Right ventricle myocardium superior (tissue), 1 donor: ENCODE measurements at places on chromosomes 3 and 15. TPM values are rescaled to one million over a fixed set of nuclear protein-coding genes. Genes with fewer than 3 reads are reported as not detected.

DNA sequence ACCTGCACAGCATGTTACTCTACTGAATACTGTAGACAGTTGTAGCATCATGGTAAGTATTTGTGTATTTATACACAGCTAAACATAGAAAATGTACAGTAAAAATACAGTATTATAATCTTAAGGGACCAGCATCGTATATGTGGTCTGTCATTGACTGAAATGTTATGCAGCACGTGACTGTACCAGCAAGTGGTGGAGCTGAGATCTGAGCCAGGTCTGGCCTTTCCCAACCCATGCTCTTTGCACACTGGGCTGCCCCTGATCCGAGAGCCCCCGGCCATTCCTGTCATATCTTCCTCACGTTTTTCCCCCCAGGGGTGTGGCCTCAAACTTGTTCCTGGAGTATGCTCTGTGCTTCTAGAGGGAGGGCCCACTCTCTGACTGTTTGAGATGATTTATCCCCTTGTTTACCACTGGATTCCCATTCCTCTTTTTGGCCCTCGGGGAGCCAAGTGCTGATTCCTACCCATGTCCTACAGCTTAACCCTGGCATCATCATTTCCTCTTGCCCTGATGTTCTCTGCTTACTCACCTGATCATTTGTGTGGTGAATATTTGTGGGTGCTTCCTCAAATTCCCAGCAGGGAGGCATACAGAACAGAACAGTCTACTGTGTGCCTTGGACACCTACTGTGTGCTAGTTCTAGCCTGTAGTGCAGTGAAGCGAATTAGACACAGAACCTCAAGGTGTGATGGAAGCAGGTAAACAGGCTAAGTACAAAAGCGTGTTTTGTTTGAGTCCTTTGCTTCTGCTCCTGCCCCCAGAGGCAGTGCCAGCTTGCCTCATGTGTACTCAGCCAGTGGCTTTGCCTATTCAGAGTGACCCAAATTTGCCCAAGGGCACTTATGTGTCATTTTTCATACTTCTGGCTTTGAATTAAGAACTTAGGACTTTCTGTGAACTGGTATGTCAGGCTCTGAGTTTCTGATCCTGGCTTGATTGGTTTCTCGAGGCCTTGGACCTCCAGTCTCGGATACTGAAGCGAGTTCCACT is 21.0 kb downstream of the CSRNP1 start:
- no peak for DNase-seq

CADM2 gene
- total RNA-seq, result 1.2 TPM

DNA sequence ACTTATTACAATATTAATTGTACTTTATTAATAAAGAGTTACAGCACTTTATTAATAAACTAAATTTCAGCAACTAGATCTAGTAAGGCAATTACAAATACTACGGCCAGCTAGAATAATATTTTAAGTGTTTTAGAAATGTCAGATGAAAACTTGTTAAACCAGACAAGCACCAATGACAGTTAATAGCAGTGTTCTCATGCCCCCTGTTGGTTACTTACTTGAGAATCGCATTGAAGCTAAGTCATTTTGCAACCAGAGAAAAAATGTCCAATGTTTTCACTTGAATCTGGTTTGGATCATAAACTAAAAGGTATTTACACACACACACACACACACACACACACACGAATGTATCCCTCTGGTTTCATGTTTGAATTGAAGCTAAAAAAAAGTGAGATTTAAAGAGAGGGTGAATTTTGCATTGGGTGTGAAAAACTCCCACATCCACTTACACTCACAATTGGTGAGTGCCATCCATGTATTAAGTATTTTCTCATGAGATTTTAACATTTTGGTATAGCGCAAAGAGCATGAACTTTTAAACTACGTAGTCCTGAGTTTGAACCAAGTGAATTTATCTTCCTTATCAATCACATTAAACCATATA is 347.7 kb downstream of the ZBBX start:
- DNase-seq, result no peak

SLC12A1 gene
- total RNA-seq, result not detected

DNA sequence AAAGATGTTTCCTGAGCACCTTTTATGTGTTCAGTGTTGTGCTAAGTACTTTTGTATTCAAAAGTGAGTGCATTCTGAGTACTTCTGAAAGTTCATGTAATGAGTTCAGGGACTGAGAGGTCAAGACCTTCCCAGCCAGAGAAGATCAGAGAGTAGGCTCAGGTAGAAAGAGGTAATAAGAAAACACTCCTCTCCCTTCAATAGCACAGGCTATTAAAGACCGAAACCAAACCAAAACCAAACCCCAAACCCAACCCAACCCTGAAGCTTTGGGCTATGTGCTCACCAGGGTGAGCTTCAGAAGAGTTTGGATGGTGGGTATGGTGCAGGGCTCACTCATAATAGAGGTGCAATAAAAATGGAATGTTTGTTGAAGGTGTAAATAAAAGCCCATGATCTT is 76.7 kb upstream of the FAM3D start:
- DNase-seq, result no peak

- no peak for DNase-seq
Measured at GRCh38 chr3:111545349-111545748, 3.4 kb downstream of the CD96 start.

GRCh38 chr3:100319951-100320350 is 14.6 kb upstream of the NIT2 start:
- DNase-seq, result no peak

GRCh38 chr3:179045719-179046402 is 25.7 kb downstream of the ZMAT3 start:
- DNase-seq, result no peak

- no peak for DNase-seq
Measured at GRCh38 chr15:39735120-39735717, 47.4 kb downstream of the FSIP1 start.

DNA sequence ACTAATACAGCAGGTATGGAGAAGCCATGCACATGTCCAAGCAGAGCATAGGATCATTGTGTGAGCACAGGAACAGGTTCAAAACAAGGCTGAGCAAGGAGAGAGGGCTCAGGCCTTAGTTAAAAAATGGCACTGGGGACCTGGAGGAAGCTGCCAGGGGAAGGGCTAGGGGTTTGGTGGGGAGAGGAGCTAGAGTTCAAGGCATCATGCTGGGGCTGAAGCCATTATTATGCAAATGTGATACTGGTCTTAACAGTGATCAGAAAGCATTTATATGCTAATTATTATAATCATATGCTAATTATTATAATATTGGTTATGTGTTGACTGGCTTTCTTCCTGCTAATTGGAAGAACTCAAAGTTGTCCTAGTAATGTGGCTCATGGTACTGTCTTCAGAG is 546.0 kb upstream of the CFAP20DC start:
- DNase-seq, result no peak

GRCh38 chr3:36461597-36461996 is 81.3 kb downstream of the STAC start:
- no peak for DNase-seq

DNA sequence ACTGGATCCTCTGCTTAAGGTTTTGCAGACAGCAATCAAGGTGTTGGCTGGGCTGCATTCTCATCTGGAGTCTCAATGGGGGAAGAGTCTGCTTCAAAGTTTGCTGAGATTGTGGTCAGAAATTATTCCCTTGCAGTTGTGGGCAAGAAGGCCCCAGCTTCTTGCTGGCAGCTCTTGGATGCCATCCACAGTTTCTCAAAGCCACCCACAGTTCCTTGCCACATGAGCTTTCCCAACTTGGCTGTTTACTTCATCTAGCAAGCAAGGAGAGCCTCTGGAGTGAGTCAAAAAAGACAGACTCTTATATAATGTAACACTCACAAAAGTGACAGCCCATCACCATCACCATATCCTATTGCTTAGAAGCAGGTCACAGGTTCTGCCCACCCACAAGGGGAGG is 62.1 kb upstream of the ABHD2 start:
- no peak for DNase-seq

GRCh38 chr3:18379647-18380046 is 45.5 kb downstream of the SATB1 start:
- no peak for DNase-seq

GPR27 gene
- total RNA-seq, result 3.7 TPM

GRCh38 chr3:56303487-56303886 is 164.8 kb downstream of the ERC2 start:
- no peak for DNase-seq

- DNase-seq, result no peak
Measured at GRCh38 chr3:171407759-171408158, 52.4 kb downstream of the TNIK start.

DNA sequence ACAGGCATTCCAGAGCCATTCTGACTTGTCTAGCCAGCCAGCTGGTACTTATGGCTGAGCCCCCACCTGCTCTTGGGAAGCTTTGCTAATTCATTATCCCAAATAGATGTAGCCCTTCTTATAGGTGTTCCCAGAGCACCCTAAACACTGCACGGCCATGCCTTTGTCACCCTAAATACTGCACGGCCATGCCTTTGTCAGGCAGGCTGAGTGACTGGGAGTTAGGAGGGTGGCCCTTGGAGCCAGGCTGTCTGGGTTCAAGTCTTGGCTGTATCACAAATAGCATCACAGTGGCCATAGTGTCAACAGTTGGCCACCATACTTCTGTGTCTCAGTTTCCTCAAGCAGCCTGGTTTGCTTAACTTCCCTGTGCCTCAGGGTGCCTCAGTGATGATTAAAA is 292.3 kb downstream of the ADAMTS17 start:
- no peak for DNase-seq

MESP2 gene
- total RNA-seq, result 0.13 TPM

- DNase-seq, result no peak
Measured at GRCh38 chr3:148466143-148466542, 231.6 kb upstream of the AGTR1 start.

- no peak for DNase-seq
Measured at GRCh38 chr15:89976246-89976600, 24.9 kb upstream of the ZNF710 start.

GRCh38 chr15:55708720-55709119 is 34.2 kb downstream of the PRTG start:
- DNase-seq, result no peak

DNA sequence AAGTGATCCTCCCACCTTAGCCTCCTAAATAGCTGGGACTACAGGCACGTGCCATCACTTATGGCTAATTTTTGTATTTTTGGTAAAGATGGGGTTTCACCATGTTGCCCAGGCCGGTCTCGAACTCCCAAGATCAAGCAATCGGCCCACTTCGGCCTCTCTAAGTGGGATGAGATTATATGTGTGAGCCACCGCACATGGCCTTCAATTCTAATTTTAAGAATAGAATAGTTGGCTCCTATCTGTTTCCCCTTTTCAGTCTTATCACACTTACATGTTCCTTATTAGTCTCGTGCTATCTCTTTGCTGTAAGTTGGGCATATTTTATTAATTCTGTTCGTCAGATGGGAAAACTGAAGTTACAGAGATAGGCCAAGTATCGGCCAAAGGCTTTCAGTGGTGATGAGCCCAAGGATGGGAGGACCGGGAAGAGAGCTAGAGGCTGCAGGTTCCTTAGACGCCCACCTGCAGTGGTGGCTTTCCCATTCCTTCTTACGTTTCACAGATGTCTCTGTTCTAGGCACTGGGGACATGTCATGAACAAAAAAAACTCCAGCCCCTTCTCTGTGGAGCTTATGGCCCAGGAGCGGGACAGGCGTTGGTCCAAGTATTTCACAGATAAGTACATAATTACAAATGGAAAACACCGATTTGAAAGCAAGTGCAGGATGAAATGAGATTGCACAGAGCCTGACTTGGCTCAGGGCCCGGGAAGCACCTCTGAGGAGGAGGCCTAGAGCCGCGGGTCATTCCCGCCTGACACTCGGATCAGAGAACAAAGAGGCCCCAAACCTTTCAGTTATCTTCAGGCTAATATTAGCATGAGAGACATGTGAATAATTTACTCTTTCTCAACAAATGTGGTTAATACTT is 91.1 kb upstream of the KLF13 start:
- DNase-seq, result peak; percentile 84

DNA sequence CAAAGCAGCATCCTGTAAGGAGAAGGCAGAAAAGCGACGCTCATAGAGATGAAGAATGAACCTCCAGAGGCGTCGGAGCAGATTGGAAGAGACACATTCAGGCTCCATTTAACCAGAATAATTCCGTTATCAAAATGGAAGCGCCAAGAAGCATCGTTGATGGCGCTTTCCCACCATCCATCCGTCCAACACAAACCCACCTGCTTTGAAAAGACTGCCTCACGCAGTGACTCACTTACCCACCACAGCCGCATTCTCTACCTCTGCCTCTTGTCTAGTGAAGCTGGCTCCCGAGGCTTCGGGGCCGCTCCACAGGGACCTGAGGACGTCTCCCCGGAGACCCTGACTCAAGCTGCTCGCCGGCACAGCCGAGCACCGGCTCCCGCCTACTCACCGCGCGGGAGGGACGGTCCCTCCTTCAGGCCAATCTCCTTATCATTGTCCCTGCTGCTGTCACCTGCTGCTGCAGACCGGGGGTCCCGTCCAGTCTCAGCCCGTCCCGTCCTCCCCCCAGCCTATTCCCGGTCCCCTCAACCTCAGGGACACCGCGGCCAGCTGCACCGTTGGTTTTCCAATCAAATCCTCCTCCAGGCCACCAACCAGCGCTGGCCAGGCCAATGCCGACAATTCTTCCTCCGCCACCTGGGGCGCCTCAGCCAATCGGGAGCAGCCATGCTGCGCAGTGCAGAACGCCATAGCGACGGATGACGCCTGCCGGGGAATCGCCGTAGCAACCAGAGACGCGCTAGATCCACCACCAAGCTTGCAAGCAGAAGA is at the start of gene NEK10:
NEK10 (minus strand) TSS at position 553 of the 777 bp plus-strand sequence. CDS start 16,501 bp downstream, outside the sequence.
- DNase-seq, result peak; percentile 92
